ENCODE measurements at places on chromosomes 7 and 10.

DNA sequence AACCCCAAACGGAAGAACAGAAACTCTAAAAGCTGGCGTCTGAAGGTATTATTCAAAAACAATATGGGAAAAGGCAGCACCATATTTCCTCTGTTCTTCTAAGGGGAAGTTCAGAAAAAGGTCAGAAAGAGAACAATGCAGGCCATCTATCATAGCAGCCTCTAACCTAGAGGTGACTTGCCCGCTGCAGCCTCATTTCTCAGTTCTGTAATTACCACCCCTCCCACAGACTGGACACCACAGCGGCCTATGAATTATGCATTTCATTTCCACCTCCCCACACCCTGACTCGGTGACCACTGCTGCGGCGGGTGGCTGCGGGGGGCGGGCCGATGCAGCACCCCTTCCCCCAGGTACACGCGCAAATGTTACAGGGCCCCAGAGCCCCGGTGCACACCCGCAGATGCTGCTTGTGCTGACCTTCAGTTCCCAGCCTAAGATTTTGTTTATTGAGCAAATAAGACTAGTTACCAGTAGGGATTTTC lies 125.5 kb downstream of the CLEC2L start:
- DNase-seq, result no peak

DNA sequence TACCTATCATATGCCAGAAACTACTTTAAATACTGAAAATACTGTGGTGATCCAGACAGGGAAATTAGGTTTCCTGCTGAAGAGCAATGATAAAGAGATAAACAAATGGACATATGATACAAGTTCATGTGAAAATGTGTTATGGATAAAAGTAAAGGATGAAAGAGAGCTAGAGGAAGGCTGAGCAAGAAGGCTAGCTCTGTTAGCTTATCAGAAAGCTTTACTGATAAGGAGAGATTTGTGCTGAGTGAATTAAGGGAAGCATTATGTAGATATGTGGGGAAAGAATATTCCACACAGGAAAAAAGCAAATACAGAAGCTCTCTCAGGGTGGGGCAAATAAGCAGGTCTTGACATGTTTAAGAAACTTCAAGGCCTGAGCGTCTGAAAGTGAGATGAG lies 308.4 kb downstream of the HDAC9 start:
- no peak for DNase-seq

GRCh38 chr7:117929237-117929636 lies 56.0 kb upstream of the CTTNBP2 start:
- DNase-seq, result no peak

GRCh38 chr10:456486-456885 lies 233.0 kb downstream of the DIP2C start:
- no peak for DNase-seq

GRCh38 chr7:70458745-70459144 lies 673.2 kb upstream of the GALNT17 start:
- DNase-seq, result no peak

GRCh38 chr10:37654466-37654865 lies 202.9 kb downstream of the ZNF248 start:
- no peak for DNase-seq

GRCh38 chr10:96692427-96692826 lies 27.9 kb downstream of the PIK3AP1 start:
- no peak for DNase-seq

DNA sequence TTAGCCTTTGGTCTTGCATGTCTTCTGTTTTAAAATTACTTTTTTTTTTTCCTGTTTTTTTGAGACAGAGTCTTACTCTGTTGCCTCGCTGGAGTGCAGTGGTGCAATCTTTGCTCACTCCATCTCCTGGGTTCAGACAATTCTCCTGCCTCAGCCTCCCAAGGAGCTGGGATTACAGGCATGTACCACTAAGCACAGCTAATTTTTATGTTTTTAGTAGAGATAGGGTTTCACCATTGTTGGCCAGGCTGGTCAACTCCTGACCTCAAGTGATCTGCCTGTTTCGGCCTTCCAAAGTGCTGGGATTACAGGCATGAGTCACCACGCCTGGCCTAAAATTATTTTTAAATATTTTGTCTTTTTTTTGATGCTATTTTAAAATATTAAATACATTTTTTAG lies 38.5 kb downstream of the MLLT10 start:
- no peak for DNase-seq

DNA sequence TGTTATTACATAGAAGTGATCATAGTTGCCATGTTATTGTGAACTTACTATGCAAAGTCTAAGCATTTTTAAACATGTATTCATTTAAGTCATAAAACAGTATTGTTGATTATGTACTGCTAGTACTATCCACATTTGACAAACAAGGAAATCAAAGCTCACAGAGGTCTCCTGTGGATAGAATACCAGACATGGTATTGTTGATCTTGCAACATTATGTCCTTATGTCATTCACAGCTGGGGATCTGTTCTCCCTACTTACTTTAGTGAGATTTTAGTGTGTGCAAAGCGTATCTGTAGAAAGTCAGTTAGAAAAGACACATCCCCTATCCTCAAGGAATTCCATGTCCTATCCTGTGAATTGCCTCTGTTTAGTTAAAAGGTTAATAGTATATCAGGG lies 106.1 kb downstream of the SND1 start:
- DNase-seq, result no peak

DNA sequence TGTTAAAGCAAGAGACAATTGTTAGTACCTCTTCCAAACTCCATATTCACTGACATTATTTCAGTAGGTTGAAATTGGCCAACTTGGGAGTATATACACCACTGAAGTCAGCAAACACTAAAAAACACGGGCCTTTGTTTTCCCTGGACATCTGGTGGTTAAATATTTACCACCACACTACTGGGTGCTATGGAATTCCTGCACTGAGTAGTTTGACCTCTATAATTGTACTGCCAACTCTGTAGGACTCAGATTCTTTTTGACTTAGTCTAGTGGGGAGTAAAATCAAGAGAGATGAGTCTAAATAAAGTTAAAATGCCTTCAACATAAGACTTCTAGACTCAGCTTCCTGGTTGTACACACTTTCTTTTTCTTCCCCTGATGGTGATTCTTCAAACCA lies 41.3 kb upstream of the TES start:
- no peak for DNase-seq

Measured in stimulated activated CD4-positive, alpha-beta T cell treated with anti-CD3 and anti-CD28 coated beads, TNF-alpha, amount 100 ng/mL, for 4 hours (primary cell).